ENCODE measurements at places on chromosomes 2 and 18.

- DNase-seq, result no peak
These were observed 22.7 kb upstream of the CASP8 start for GRCh38 chr2:201237486-201238123.

DNA sequence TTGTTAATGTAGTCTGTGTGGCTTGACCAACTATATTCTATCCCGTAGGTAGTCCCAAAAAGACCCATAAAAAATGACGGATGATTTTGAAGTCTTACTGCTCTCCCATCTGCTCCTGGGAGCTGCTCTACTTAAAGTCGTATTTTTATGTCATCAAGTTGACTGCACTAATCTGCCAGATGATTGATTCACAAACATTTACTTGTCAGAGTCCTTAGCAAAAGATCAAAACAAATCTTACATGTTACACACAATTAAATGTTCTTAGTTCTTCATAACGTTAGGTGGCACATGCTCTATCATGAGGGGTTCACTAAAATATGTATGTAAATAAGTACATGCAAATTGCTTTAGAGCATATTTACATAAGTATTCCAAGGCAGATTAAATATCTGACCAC lies 498.3 kb upstream of the LRRTM4 start:
- DNase-seq, result no peak

- peak; percentile 87 for DNase-seq
These were observed 57.4 kb upstream of the EPHA4 start for GRCh38 chr2:221629468-221629867.

GRCh38 chr2:54986264-54986663 lies 64.0 kb downstream of the RTN4 start:
- peak; percentile 57 for DNase-seq

GRCh38 chr2:216789081-216789480 lies 70.8 kb downstream of the TNP1 start:
- no peak for DNase-seq

GRCh38 chr18:12645751-12646203 lies 12.1 kb downstream of the SPIRE1 start:
- DNase-seq, result peak; percentile 52

- DNase-seq, result no peak
These were observed 87.1 kb upstream of the ZNF397 start for GRCh38 chr18:35153609-35154272.

DNA sequence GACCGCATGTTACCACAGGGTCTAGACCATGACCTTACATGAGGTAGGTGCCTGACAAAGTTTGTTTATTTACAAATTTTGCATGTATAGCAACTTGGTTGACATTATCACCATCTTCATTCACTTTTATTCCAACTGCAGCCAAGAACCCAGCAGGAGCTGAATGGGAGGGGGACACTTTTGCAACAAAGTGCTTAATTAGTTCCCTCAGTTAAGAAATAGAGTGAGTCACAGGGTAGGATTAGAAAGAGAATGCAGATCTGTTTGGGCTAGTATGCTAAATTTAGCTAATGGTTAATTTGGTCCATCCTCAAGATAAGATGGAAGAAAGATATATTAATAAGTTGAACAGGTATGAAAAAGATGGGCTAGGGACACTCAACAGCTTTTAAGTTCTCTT lies 678.9 kb downstream of the ARHGAP15 start:
- peak; percentile 22 for DNase-seq

GRCh38 chr2:191746346-191747169 lies 68.6 kb downstream of the NABP1 start:
- DNase-seq, result no peak

DNA sequence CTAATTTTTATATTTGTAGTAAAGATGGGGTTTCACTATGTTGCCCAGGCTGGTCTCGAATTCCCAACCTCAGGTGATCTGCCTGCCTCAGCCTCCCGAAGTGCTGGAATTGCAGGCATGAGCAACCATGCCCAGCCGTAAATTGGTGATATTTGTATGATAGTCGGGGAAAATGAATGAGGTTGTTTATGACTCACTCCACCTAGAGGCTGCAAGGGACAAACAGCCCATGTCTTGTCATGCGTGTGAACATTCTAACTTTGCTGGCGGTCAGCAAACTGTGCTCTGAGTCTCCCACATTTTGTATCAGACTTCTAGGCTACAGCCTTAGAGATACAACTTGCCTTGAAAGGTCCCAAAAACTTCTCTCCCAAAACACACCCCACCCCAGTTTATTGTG lies 133.5 kb upstream of the DTNA start:
- no peak for DNase-seq

- DNase-seq, result no peak
These were observed 132.1 kb upstream of the MMADHC start for GRCh38 chr2:149719695-149720094.

DNA sequence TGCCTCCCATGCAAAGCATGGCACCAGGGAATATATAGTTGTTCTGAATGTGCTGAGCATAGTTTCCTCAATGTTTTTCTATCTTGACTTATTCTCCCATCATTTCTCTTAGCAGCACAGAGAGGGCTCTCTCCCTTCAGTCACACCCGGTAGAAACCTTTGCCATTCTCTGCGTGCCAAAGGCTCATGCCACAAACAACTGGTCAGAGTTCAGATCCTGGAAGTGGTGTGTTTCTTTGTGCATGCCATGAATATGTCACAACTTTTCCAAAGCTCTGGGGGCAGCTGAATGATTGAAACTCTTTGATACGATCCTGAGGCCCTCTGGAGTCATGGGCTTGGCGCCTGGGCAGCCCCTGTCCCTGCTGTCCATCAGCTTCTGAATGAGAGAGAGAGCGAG lies 28.0 kb upstream of the EDAR start:
- DNase-seq, result no peak

DNA sequence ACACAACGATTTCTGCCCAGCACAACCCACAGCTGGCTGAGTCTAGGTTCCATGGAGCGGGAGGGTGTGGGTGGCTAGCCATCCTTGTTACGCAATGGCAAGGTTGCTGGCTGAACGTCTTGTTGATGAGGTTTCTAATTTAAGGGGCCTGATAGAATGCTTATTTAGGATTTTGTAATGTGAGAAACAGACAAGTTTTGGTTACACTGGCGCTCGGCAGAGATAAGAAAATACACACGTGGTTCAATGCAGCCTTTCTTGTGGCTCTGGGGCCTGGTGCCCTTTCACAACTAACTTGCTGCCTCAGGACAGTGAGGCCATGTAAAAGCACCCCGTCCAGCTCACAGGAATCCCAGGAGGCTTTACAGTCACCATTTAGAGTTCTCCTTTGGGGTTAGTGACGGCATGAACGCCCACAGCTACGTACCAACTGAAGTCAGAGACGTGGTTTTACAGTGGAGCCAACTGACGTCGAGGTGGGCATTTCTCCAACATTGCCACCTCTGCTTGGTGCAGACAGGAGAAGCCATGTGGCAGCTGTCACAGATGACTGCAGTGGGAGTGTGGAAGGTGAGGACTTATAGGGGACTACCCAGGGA lies 29.7 kb upstream of the PIEZO2 start:
- no peak for DNase-seq

DNA sequence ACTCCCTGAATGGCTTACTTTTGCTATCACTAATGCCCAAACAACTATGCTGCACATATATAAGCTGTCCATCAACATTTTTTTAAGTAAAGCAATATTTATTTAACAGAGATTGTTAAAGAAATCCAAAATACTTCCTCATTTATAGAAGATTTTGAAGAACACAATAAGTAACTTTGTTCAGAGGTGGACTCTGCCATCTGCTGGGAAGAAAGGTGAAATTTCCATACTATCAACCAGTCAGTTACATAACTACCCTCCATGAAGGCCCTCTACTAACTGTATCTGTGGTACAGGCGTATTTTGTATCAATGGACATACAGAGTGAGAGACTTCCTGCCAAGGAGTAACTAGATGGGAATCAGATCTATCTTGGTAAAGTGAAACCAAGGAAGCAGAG lies 106.0 kb downstream of the DTNB start:
- peak; percentile 65 for DNase-seq

DNA sequence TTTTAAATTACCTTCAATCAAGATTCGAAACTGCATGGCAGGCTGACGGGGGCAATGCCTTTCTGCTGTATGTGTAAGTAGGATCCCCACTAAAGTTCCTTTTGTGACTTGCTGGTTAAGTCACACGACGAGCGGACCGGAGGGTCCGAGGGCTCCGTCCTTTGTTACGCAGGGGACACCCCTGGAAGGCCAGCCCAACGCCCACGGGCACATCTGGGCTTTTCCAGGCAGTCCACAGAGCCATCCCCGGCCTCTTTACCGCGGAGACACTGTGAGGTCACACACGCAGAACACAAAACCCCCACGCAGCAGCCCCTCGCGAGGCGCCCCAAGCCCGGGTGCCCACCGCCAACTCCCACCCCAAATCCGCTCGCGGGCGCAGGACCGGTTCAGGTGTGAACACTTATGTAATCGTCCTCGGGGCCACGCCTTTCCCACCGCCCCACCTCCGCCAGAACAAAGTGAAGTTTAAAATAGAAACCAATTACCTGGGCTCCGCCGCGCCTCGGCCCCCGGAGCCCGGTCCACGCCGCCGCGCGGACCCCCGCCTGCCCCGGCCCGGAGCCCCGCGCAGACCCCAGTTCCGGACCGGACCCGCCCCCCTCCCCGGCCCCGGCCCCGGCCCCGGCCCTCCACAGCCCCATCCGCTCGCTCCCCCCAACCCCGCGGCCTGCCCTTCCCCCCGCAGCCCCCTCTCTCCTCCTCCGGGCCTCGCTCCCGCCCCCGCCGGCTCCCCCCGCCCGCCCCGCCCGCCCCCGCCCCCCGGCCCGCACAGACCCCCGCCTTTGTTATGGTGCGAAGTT lies 4.2 kb downstream of the ZNF516 start:
- DNase-seq, result peak; percentile 32

GRCh38 chr2:156563994-156564753 lies 128.0 kb downstream of the GPD2 start:
- no peak for DNase-seq

- DNase-seq, result no peak
These were observed 34.3 kb upstream of the CD226 start for GRCh38 chr18:69981948-69982347.

GRCh38 chr2:127957240-127957639 lies 70.6 kb downstream of the SAP130 start:
- no peak for DNase-seq

DNA sequence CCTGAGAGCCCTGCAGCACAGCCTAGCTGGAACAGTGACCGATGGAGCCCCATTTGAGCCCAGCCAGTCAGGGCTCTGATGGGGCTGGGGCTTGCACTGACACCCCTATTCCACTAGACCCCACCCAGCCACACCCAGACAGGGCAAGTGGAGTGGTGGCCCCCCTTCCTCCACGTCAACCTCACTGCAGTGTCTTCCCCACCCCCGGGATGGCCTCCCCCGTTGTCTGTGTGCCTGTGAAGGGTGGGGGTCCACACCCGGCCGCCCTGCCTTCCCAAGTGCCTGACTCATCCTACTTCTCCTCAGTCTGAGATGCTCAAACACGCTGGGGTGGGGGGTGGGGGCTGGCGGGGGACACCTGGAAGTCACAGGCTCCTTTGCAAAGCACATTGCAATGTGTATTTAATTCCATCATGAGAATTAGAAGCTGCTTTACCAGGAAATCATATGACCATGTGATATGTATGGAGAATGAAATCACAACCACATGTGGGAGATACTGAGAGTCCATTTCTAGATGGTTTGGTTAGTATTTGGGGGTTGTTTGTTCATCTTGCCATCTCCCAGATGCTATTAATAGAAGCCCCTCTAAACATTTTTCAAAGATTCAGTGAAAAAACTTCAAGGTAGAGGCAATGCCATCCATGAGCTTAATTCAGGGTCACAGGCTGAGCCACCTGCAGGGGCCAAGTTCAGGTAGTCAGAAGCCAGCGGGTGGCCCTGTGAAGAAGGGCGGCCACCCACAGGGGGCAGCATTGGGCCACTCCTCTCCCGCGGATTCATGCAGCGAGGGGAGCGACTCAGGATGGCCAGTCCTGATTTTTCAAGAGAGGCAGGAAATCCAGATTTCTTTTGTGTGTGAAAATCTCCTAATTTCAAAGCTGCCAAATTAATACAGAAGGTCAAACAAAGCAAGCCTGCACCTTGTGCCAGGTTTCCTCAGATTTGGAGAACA lies 22.7 kb upstream of the GMPPA start:
- peak; percentile 45 for DNase-seq

- peak; percentile 90 for DNase-seq
These were observed at the start of gene LBH for GRCh38 chr2:30231212-30231995. Gene LBH, plus strand, starts transcription at chr2:30231534. Its CDS starts 205 bp downstream, at chr2:30231739.

DNA sequence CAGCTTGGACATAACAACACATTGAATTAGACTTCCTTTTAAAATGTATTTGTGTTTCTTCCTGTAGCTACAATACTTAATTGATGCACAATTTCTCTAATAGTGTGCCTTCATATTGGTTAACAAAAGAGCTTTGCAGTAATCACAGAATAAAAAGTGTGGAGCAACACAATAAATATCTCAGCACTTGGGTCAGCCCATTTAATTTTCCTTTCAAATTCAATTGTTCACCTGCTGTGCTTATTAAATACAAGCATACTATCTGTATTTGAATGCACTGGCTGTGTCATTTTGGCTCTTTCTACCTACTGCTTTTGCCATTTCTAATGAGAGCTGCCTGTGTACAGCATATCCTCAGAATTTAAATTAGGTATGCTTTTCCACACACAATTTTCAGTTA lies 1641.3 kb upstream of the SLC39A10 start:
- no peak for DNase-seq

DNA sequence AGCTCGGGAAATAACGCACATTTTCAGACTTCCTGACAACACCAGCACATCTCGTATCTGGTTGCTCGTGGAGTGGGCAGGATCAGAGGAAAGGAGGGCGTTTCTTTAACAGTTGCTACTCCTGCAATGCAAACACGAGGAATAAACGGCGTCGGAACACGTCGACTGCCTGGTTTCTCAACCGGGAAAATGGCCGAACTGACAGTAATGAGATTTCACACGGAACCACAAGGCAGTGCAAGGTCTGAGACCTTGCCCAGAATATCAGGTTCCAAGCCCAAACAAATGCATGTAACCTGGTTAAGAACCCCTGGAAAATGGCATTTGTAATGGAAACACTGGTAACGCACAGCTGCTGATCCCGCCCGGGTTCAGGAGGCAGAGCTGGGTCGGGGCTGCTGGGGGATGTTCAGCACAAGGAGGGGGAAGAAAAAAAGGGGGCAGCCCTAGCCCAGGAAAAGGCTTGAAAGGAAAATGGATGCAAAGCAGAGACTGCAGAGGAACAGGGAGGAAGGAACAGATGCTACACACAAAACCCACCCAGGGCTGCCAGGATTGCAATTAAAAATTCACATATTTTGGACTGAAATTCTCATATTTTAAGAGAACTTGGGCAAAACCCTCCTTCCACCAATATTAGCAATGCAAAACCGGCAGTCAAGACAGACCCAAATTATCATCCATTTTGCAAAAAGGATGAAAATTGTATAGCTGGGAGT lies 61.6 kb upstream of the KLHL29 start:
- no peak for DNase-seq

DNA sequence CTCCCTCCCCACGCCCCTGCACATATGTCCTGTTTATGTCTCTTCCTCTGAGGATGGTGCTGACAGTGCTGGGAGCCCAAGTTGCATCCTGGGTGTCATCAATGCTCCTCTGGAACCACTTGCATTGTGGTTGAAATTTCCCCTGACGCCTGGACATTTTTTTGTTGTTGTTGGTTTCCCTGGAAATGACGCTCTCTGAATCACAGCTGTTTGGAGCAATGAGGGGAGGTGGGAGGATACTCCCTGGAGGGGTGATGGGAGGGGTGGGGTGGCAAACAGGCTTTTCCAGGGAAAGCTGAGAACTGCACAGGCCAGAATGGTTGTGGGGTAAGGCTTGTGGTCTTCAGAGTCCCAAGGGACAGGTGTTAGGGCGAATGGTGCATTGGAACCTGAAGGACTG lies 29.6 kb downstream of the CELF4 start:
- no peak for DNase-seq

- no peak for DNase-seq
These were observed 332.7 kb upstream of the POU3F3 start for GRCh38 chr2:104521247-104521646.

All from IMR-90 (cell line).